ENCODE measurements at places on chromosomes 3 and 15. TPM values are rescaled to one million over a fixed set of nuclear protein-coding genes. Genes with fewer than 3 reads are reported as not detected.

PLSCR2 gene
- total RNA-seq: not detected

- no peak overlapping the region for H3K4me3 ChIP-seq
- no peak for DNase-seq
- H3K4me1 ChIP-seq: peaks cover 7% of the 10 kb centered on the region
These were observed 170.1 kb downstream of the ROBO1 start for GRCh38 chr3:79597709-79598108.

- H3K27ac ChIP-seq: no peak overlapping the region
- no peak for DNase-seq
- no peaks in the 10 kb centered on the region for H3K27me3 ChIP-seq
- H3K4me3 ChIP-seq: no peak overlapping the region
- H3K4me1 ChIP-seq: no peaks in the 10 kb centered on the region
These were observed 108.1 kb downstream of the PEAK1 start for GRCh38 chr15:77311618-77312398.

- H3K4me1 ChIP-seq: no peaks in the 10 kb centered on the region
- H3K36me3 ChIP-seq: no peaks in the 10 kb centered on the region
These were observed 265.0 kb upstream of the C2CD4B start for GRCh38 chr15:62430056-62430455.

DNA sequence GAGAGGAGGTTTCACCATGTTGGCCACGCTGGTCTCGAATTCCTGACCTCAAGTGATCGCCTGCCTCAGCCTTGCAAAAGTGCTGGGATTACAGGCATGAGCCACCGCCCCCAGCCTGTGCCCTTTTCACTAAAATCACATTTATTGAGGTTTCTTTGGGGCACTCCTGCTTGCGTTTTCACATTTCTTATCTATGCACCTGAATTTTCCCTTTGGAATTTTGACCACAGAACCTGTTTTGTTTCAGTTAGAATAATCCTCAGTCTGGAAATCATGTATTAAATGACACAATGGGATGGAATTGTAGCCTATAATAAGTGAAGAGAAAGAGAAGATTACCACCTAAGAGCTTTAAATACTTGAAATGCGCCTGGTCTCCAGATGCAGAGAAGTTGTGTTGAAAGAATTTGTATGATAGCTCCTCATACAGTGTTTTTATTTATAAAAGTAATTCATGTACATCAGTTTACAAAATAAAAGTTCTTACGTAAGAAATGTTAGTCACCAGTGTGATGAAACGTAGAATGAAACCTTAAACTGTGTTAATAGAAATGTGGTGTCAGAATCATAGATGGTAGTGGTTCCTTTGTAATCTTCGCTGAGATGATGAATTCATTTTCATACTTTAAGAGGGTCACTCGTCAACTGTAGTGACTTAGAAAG lies 107.0 kb downstream of the TCF12 start:
- H3K4me1 ChIP-seq: peaks cover 23% of the 10 kb centered on the region
- DNase-seq: peak; percentile 11
- peaks cover 8% of the 10 kb centered on the region for H3K36me3 ChIP-seq
- peak overlapping the region; percentile 77 for H3K27ac ChIP-seq

DNA sequence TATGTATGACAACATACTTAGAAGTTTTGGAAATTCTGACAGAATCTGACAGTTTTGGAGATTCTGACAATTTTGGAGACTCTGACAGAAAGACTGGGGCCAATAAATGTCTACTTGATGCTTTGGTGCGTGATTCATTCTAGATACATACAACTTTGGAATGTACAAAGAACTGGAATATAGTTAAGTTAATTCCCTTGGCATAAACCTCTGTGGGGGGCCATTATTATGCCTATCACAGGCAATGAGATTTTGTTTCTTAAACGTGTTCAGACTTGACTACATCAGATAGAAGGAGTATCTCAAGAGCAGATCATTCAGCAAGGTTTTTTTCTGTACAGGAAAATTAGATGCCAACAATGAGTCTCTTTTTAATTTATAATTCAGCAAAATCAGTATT lies 617.6 kb upstream of the ZNF717 start:
- H3K4me1 ChIP-seq: no peaks in the 10 kb centered on the region
- H3K27ac ChIP-seq: no peak overlapping the region
- DNase-seq: no peak
- H3K4me3 ChIP-seq: no peak overlapping the region
- H3K36me3 ChIP-seq: no peaks in the 10 kb centered on the region

BRK1 gene
- total RNA-seq: 133 TPM

- no peak overlapping the region for H3K27ac ChIP-seq
- H3K4me1 ChIP-seq: no peaks in the 10 kb centered on the region
- H3K4me3 ChIP-seq: no peak overlapping the region
These were observed 29.5 kb downstream of the PLSCR5 start for GRCh38 chr3:146575636-146576035.

DNA sequence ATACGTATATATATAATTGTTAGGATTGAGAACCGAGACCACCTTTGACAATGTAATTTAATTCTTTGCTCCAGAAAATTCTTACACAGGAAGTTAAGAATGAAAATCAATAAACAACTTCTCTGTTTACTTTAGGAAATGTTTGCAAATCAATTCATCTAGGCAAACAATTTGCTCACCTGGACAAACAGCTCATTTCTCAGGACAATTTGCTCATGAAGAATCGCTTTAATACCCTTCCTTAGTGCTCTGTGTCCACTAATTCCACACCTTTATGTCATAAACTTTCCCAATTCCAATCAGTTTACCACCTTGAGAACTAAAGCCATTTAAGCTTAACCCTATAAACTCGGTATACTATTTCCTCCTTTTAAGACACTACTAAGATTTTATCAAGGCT lies 292.2 kb downstream of the BCHE start:
- no peaks in the 10 kb centered on the region for H3K27me3 ChIP-seq
- no peak overlapping the region for H3K27ac ChIP-seq
- no peaks in the 10 kb centered on the region for H3K4me1 ChIP-seq
- H3K4me3 ChIP-seq: no peak overlapping the region
- DNase-seq: no peak

GOLGA8R gene
- not detected for total RNA-seq

MTHFS gene
- total RNA-seq: 26.7 TPM

- no peak for DNase-seq
- H3K36me3 ChIP-seq: no peaks in the 10 kb centered on the region
- no peaks in the 10 kb centered on the region for H3K27me3 ChIP-seq
- peaks cover 22% of the 10 kb centered on the region for H3K4me1 ChIP-seq
- no peak overlapping the region for H3K4me3 ChIP-seq
- H3K27ac ChIP-seq: no peak overlapping the region
These were observed 20.4 kb downstream of the MAGI1 start for GRCh38 chr3:66018057-66019033.
